ENCODE measurements at places on chromosomes 3 and 15.

DNA sequence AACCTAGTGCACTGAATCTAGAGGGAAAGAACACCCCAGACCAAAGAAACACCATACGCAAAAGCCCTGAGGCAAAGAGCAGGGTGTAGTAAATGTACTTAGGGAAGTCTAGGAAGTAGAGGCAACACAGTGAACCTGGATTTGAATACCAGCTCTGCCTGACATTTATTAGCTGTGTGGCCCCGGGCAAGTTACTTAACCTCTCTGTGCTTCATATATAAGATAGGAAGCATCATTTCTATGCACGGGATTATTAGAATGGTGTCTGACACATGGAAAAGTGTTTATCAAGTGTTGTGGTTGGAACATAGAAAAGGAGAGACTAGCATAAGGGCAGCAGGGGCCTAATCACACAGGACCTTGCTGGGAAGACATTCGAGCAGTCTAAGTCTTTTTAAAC lies 132.2 kb downstream of the ERC2 start:
- no peak for DNase-seq

DNA sequence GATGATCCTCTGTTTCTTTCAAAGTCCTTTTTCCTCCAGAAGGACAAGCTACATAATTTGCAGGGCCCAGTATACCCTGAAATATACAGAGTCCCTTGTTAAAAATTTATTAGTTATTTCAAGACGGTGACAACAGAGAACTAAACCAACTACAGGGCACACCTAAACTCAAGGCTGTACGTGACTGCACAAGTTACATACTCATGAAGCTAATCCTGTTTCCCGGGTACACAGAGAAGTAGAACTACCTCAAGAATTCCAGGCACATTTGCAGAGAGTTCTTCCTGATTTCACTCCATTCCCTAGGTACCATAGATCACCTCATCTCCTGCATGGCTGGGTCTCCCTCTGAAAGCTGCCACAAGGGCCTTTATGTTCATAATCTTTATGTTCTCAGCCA lies 279.4 kb upstream of the ARL6 start:
- DNase-seq, result no peak

GRCh38 chr3:101635954-101636798 lies 40.8 kb downstream of the ZBTB11 start:
- peak; percentile 64 for DNase-seq

- no peak for DNase-seq
These were observed 10.7 kb upstream of the ANXA2 start for GRCh38 chr15:60408463-60408981.

DNA sequence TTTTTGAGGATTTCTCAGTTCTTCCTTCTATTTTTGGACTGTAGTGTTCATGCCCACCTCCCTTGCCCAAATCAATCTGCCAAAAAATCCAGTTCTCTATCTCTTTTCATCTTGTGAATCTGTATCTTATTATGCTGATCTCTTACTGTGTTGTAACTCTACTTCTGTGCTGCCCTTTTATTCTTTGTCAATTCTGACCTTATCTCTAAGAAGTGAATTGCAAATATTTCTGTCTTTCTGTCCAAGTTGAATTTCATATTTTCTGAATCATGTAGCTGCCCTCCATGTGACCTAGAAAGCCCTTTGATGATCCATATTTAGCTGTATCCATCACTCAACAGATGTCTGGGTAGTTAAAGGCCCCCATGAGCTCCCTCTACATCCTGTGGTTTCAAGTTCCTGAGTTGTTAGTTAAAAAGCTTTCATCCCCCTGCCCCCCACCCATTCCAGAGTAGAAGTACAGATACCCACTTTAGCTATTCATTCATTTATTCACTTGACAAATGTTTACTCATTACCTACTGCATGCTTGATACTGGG lies 33.6 kb upstream of the ETV5 start:
- DNase-seq, result no peak

GRCh38 chr3:147119989-147120388 lies 286.4 kb downstream of the ZIC4 start:
- no peak for DNase-seq

All from stimulated activated CD4-positive, alpha-beta T cell treated with anti-CD3 and anti-CD28 coated beads, Interleukin-1b, Interleukin-23, amount 100 ng/mL, for 4 hours (primary cell).